ENCODE measurements at places on chromosomes 7 and 10.

DNA sequence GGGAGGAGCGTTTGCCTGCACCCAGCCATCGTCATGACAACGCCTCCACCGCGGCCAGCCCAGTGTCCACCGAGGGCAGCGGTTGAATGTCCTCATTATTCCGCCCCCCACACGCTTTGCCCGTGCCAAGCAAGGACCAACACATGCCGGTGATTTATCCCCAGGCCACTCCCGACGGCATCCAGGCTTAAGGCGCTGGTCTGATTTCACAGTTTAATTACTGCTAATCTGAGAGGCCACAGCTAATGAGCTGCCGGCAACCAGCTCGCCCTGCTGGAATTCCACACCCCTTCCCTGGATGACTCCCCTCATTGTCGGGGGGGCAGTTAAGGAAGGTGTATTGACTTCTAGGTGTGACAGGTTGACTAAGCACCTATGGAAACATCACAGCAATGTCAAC lies 432.3 kb downstream of the DNAJB6 start:
- DNase-seq = no peak

DNA sequence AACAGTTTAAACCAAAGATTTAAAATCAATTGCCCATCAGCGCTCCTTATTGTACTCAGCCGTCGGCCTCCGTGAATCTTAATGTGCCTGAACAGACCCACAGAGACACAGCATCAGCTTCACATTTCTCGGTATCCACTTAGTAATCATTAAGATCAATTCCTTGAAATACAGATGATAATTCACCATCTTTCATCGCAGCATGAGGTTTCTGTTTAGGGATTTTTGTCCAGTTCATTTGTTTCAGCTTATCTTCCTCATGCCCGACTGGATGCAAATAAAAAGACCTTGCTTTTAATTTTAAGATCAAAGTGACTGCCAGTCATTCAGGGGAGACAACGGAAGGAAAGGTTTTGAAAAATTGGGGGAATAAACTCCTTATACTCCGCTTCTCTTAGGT lies 207.8 kb downstream of the WDR37 start:
- DNase-seq = no peak

- DNase-seq = no peak
These were observed 150.3 kb upstream of the CHST15 start for GRCh38 chr10:124243702-124244121.

DNA sequence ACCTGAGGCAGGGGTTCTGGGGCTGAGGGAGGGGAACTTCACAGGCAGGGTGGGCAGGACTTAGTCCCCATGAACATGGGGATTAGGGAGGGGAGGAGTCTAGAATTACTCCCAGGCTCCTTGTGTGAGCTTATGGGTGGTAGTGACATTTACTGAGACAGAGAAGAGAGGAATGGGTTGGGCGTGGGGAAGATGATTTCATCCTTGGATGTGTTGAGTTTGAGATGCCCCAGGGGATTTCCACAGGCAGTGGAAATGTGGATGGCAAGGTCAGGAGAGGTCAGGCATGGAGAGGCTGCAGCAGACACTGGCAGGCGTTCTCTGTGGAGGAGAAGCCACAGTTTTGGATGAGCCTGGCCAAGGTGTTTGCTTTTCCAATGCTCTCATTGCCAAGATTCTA lies 26.4 kb upstream of the GSDME start:
- DNase-seq = no peak

DNA sequence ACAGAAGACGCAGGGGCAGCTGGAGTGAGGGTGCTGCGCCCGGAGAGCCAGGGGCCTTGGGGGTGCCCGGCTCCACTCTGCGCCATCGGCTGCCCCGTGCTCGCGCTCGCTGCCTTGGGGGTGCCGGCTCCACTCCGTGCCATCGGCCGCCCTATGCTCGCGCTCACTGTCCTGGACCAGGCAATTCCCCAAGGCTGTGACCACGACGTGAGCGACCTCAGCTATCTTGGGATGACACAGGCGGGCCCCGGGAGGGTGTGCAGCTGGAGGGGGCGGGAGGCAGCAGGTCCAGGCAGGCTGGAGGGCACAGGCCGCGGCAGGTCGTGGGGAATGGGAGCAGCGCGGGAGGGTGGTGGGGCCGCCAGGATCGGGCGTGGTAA lies 29.7 kb downstream of the CYP2W1 start:
- DNase-seq = no peak

DNA sequence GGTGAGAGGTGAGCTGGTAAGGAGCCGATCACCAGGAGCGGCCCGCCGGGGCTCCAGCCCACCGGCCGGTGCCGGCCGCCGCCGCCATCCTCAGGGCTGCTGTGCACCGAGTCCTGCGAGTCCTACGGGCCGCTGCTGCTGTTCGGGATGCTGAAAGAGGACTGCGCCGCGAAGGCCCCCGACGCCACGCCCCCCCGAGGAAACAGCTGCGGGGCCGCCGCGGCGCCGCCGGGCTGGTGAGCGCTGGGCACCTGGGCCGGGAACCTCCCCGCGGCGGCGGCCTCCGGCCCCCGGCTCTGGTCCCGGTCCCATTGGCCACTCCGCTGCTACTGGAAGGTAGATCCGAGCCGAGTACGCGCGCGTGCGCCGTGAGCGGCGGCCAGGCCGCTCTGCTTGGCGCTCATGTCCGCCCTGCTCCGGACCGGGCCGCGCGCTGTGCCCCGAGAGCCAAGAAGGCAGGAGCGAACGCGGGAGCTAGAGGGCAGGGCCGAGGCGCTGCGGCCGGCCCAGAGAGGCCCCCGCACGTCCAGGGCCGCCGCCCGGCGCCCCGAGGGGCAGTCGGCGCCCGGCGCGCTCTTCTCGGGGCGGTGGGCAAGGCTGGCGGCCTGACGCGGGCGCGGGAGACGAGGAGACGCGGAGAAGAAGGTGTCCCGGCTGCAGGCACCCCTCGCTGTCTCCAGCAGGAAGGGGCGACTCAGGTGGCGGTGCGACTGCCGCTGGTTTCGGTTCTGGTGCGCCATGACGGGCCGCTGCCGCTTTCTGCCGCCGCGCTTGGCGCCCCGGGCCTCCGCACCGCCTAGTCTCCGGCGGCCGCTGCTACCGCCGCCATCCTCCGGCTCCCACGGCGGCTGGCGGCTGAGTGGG lies 121.3 kb upstream of the WIPF3 start:
- DNase-seq = peak; percentile 42

DNA sequence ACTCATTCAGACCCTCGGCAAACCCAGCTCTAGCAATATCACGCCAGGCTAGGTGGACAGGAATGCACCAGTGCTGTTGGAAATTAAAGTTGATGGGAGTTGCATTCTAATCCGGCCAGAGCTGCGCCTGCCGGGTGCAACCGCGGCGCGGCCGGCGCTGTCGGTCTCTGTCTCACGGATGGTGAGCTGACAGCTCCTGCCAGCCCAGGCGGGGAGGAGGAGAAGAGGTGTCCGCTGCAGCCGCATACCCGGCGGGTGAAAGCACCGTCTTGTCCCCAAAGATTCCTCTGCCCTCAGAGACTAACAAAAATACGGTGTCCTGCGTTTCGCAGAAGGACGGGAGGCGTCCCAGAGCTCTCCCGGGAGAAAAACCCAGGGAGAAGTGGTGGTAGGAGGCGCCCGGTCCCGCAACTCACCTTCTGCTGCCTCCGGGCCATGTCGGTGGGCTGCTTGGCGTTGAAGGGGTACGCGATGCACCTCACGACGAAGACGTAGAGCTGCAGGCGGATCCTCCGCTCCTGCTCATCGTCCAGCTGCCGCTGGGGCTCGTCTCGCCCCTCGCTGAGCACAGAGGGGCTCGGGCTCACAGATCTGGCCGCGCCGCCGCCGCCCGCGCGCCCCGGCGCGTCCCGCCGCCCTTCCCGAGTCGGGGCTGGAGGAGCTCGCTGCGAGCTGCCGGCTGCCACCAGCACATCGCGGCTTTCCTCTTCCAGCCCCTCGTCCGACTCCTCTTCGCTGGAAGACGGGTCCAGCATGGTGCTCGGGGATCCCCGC lies 490 bp downstream of the CADPS2 start:
- no peak for DNase-seq

GRCh38 chr10:85665681-85666080 lies 700.9 kb downstream of the GRID1 start:
- DNase-seq = no peak

- DNase-seq = no peak
These were observed 2.5 kb upstream of the EMX2 start for GRCh38 chr10:117539903-117540639.

DNA sequence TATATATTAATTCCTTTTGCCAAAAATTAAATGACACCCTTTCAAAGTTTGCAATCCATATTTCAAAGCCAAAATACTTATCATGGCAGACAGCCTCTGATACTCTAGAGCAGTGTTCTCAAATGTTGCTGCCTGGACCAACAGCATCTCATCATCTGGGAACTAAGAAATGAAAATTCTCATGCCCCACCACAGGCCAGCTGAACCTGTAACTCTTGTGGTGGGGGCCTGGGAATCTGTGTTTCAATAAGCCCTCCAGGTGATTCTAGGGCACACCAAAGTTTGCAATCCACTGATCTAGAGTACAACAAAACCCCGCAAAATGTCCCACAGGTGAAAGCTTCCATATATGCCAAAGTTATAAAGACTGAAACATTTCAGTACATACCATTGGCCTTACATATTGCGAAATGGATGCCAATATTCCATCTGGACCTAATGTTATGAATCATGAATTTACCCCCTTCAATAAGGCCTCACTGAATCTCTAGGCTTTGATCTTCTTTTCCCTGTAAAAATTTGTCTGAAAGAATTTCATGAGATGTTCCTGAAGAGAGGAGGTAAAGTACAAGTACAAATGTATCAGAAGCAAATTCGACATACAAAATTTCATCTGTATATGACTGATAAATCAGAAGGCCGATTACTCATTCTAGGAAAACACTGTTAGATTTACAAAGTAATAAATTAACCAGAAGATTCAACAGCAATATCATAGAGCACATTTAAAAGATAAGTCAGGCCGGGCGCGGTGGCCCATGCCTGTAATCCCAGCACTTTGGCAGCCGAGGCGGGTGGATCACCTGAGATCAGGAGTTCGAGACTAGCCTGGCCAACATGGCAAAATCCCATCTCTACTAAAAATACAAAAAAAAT lies 25.3 kb upstream of the EPC1 start:
- no peak for DNase-seq

- no peak for DNase-seq
These were observed 27.1 kb upstream of the CC2D2B start for GRCh38 chr10:95880704-95881103.

GRCh38 chr10:103861505-103861904 lies 6.1 kb upstream of the SH3PXD2A start:
- DNase-seq = no peak

- DNase-seq = no peak
These were observed 21.8 kb upstream of the SMNDC1 start for GRCh38 chr10:110326351-110327032.

- DNase-seq = no peak
These were observed 786.0 kb downstream of the GRID1 start for GRCh38 chr10:85580585-85580984.

DNA sequence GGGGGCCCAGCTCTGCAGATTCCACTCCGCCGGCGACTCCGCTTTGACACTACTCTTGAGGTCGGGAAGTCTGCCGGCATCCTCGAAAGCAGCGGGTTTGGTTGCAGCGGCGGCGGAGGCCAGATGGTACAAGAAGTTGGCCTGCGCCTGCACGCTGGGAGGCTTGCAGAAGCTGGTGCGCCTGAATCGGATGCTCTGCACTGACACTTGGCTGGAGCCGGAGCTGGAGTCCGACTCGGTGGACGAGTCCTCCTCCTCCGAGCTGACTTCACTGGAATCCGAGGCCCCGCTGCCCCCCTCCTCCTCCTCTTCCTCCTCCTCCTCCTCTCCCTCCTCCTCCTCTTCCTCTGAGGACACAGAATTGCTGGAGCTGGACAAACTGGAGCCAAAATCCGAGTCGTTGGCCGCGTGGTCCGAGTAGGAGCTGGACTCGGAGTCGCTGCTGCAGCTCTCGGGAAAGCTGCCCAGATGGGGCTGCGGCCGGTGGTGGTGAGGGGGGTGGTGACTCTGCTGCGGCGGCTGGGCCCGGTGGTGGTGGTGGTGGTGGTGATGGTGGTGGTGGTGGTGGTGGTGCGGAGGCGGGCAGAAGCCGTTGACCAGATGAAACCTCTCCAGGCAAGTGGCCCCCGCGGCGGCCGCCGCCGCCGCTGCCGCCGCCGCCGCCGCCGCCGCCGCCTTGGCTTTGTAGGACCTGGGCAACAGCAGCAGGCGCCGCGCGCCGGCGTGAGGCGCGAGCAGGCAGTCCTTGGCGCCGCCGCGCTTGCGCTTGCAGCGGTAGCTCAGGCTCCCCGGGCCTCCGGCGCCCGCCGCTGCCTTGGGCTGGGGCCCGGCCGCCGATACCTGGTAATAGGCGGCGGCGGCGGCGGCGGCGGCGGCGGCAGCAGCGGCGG lies 9.0 kb downstream of the SKIDA1 start:
- DNase-seq = peak; percentile 57

- DNase-seq = no peak
These were observed 12.3 kb downstream of the OGDHL start for GRCh38 chr10:49749556-49750491.

GRCh38 chr7:132683896-132684690 lies 107.8 kb upstream of the PLXNA4 start:
- DNase-seq = no peak

DNA sequence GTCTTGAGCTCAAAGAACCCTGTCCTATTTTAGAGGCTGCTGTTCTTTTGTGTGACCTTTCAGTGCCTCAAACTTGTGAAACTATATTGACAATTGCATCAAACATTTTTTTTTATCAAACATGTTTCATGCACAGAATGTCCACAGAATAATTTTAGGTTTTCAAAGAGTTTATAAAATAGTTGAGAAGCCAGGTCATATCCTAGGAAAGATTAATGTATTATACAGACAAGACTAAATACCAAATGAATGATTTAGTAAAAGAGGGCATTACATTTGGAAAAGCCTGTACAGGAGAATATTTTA lies 67.0 kb downstream of the CDK6 start:
- no peak for DNase-seq

DNA sequence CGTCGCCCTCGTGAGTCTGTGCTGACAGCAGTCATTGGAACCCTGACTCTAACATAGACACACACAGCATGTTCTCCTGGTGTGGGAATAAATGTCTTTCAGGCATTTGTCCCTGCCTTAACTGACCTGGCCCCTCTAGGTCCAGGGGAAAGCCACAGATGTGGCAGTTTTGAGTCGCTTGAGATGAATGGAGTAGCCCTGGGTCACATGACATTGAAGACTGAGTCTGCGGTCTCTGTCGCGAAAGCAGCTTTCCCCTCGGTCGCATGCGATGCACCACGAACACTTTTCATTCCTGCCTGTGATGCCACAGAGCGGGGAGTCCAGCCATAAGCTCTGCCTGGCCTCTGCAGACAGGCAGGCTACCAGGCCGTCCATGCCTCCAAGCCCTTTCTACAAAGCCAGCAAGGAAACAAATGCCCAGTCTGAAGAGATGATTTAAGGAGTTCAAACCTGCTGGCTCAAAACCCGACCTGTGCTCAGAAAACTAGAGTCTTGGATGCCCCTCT lies 172.3 kb downstream of the WDR37 start:
- DNase-seq = no peak

- peak; percentile 75 for DNase-seq
These were observed 119.7 kb downstream of the ABLIM1 start for GRCh38 chr10:114538181-114538906.

All from activated CD4-positive, alpha-beta memory T cell treated with anti-CD3 and anti-CD28 coated beads, Interleukin-2, amount 10 ng/mL, durations not matched to agents 7 days and 5 days (primary cell).